ENCODE measurements at places on chromosomes 16 and 17. TPM values are rescaled to one million over a fixed set of nuclear protein-coding genes. Genes with fewer than 3 reads are reported as not detected.
A peak's percentile ranks its signal among the peaks of the same experiment; 100 is the strongest.

VAMP2 gene
- total RNA-seq, result 58.1 TPM

- DNase-seq, result no peak
Measured at GRCh38 chr17:2929881-2930533, 133.4 kb downstream of the OR1D5 start.

DNA sequence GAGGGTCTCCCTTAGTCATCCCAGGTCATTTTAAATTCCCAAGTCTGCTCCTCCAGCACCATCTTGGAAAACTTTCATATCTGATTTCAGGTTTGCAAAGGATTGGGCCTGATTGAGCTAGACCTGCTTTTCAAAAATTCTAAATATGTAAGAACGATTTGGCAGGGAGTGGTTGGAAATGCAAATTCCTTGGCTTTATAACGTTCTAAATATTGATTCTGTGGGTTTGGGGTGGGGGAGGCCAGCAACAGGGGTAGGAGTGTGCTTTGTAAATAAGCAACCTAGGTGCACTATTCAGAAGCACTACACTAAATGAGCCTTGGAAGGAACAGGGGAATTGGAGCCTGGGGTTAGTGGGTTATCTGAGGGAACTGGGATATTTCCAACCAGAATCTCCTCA, 47.9 kb downstream of the TMEM114 start:
- DNase-seq, result no peak

- DNase-seq, result no peak
Measured at GRCh38 chr17:74335529-74336062, 9.6 kb downstream of the KIF19 start.

- no peak for DNase-seq
Measured at GRCh38 chr17:76379275-76379641, 5.2 kb upstream of the SPHK1 start.

GUCY2D gene
- not detected for total RNA-seq

KIFC3 gene
- 74.4 TPM for total RNA-seq

NLRP1 gene
- total RNA-seq, result 24.7 TPM

ATP6V0A1 gene
- 61.3 TPM for total RNA-seq

GRCh38 chr17:1412185-1413110, 12.4 kb upstream of the YWHAE start:
- DNase-seq, result peak; percentile 63

ZFP3 gene
- total RNA-seq, result 0.29 TPM

GRCh38 chr17:47879776-47880454, 16.1 kb upstream of the SP2 start:
- peak; percentile 54 for DNase-seq

GRCh38 chr17:51240275-51240674, 19.6 kb downstream of the MBTD1 start:
- no peak for DNase-seq

GRCh38 chr16:77408607-77409006, 26.2 kb downstream of the ADAMTS18 start:
- no peak for DNase-seq

- DNase-seq, result no peak
Measured at GRCh38 chr17:1312261-1312870, 32.9 kb downstream of the TRARG1 start.

- no peak for DNase-seq
Measured at GRCh38 chr16:56192635-56192945, 1.3 kb downstream of the GNAO1 start.

NTN3 gene
- 2.1 TPM for total RNA-seq

- no peak for DNase-seq
Measured at GRCh38 chr17:50076221-50076590, 18.9 kb upstream of the PDK2 start.
